ENCODE measurements at places on chromosomes 2 and 18.

DNA sequence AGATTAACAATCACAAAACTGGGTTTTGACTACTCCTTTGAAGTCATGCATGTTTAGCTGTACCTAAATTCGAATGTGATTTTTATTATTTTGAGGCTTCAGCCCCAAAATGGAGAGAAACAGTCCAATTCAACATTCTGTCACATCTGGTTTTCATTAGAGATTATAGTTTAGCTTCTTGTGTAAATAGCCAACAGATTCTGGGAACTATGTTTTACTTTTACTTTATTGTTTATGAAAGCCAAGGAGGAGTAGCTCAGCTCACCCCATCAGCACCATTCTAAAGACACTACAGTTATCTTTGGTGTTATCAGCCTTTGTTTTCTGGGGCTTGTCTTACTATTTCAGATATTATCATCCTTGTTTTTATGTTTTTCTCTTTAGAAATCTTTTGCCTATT is 465.0 kb upstream of the CWC22 start:
- DNase-seq: no peak

DNA sequence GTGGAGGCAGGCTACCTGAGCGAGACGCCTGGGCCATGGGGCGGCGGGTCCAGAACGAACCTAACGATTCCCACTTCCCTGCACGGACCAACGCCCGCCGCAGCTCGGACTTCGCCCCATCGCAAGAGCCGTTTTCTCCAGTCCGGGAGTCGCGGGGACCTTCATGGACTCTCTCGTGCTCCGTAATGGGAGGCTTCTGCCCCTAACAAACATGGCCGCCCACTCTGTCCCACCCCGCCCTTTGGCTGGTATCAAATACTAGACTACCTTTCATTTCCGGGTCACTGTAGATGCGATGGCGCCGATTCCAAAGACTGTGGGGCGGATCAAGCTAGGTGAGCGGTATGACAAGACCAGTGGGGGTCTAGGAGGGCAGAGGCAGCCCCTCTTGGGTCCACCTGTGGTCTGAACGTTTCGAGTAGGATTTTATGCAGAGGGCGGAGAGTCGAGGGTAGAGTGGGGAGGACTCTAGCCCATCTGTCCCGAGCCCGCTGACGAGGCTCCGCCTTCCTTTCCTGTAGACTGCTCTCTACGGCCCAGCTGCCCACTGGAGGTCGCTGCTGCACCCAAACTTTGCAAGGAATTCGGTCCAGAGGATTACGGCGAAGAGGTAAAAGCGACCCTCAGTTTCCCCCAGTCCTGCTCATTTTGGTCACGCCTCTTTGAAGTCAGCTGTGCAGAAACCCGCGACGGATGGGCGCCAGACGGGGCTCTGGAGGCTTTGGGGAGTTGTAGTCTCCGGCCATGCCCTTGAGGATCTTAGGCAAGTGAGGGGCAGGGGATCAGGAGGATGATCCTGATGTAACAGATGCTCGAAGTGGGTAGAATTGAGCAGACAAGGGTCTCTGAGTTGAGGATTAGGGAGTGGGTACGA is at the start of the genes CCDC142 and TTC31:
TSS of gene CCDC142 (minus strand) at position 198 of the 874 bp plus-strand sequence. CDS start at position 37, 161 bp downstream.
TSS of gene TTC31 (plus strand) at position 281 of the 874 bp plus-strand sequence. CDS start at position 296, 15 bp downstream.
- DNase-seq: peak; percentile 90

GRCh38 chr2:157439824-157440186 is 4.1 kb downstream of the CYTIP start:
- DNase-seq: no peak

GRCh38 chr2:232420463-232421188 is 14.0 kb downstream of the ALPG start:
- no peak for DNase-seq

DNA sequence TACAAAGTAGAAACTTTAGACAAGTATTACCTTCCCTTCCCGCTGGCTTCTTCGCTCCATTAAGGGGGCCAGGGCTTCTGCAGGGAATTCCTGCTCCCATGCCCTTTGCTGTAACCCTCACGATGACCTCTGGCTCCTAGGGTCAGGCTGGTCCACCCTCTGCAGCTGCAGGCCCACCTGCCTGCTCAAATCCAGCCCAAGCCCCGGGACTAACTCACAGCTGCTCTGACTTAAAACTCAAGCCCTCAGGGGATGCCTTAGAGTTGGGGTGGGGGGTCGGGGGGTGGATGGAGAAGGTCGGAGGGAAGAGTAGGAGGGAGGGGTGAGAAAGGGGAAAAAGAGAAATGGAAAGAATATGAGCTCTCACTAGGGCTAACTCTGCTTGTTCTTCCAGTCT is 4.9 kb downstream of the IGFBP5 start:
- DNase-seq: no peak

GRCh38 chr2:207423886-207424285 is 105.9 kb upstream of the CREB1 start:
- DNase-seq: peak; percentile 68

DNA sequence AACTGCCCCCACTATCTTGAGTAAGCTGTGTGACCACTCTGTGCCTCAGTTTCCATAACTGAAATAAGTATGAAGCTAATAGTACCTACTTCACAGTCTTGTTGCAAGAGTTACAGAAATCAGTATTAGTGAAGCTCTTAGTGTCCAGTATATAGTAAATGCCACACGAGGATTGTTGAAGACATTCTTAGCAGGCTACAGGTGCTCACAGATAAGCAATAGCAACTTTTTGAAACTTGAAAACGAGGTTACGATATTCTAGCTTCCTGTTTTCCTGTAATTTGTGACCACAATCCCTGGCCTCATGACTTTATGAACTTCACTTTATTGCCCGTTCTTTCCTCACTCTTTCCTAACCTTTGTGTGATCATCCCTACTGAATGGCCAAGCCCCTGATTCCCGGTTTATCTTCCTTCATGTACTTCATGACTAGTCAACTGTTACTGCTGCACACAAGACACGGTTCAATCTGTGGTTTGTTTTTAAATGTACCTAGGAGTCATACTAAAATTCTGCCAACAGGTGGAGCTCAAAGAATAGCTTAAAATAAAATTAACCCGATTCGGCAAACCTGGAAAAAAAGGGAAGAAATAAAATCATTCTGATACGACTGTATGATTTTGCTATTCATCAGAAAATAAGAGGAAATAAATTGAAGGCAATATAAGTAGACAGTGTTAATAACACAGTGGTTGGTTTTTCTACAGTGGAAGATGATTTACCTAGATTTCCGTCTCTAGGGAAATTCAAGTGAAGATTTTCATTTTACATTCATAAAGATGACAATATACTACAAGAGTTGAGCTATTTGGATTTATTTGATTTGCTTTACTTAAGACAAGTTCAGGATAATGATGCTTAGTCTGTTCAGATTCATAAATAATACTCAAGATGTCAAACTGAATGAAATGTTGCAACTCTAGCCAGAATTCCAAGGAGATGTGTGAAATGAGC is 38.1 kb upstream of the STAT1 start:
- no peak for DNase-seq

DNA sequence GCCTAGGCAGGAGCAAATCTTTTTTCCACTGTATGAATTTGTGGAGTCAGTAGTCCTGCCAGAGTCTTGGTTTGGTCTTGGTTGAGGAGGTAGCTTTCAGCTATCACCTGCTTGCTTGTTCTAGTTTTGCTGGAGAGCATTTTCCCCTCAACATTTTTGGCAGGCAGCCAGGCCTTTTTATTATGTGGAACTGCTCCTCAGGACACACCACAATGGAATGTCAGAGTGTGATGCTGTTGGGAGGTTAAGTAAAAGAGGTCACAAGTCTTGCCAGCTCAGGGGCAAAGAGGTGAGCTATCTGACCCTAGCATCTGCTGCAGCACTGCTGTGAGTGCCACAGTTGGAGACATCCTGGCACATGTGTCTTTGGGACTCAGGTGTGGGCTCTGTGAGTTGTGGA is 258.0 kb downstream of the CNTNAP5 start:
- DNase-seq: no peak

DNA sequence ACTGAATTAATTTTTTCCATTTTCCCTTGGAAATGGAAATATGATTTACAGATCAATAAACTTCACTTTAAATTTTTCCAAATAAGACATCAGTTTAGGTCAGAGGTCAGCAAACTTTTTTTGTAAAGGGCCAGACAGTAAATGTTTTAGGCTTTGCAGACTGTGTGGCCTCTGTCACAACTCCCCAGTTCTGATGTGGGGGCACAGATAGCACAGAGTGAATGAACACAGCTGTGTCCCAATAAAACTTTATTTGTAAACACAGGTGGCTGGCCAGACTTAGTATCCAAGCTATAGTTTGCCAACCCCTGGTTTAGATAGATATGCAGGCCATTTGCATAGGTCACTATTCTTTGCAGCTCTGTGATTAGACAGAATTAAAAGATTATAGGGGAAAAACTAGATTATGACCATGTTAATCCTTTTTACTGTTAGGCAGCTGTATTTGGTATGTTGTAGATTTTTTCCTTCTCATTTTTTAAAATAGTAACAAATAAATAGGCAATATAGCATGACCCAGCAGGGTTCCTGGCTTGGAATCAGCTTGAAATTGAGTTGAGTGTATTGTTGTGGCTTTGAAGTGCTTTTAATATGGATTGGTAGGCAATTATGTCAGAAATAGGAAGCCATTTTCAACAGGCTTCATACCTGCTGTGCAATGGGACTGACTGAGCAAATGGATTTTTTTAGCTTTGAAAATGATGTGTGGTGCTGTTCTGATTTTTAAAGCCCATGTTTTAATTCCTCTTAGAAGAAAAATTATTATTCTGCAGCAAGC is 59.7 kb downstream of the WDSUB1 start:
- DNase-seq: no peak

- DNase-seq: no peak
Observed at GRCh38 chr2:8437949-8438400, 243.9 kb upstream of the ID2 start.

- no peak for DNase-seq
Observed at GRCh38 chr2:108632332-108633160, 86.7 kb upstream of the RANBP2 start.

- DNase-seq: no peak
Observed at GRCh38 chr18:62755946-62756345, 40.6 kb downstream of the PHLPP1 start.

DNA sequence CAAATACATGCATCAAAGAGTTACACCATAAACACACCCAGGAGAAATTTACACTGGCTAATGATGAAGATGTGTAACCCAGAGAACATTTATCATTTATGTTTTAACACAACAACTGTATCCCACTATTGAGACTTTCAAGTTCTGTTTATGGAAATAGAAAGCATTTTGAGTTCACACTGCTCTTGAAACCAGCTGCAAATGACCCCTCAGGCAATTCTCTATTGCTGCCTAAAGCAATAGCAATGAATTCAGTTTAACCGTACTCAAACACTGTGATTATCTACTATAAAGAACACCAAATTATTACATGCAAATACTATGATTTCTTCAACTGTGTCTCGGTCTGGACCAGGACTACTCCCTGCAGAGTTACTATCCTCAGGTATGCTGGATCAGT is 452.7 kb upstream of the NRXN1 start:
- DNase-seq: no peak

GRCh38 chr2:88187038-88187676 is 17.0 kb downstream of the THNSL2 start:
- no peak for DNase-seq

DNA sequence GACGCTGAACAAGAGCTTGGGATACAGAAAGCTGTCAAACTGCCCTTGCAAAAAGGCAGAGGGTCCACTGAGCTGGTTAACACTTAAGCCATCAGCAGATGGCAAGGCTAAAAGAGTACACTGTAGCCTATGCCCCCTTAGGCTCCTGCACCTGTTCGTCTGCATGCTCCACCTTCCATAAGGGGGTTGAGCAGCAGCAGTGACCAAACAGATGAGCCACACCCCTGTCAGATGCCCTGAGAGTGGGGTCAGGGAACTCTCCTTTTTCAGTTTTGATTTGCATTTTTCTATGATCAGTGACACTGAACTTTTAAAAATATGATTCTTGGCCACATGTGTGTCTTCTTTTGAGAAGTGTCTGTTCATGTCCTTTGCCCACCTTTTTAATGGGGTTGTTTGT is 402.5 kb upstream of the FAM98A start:
- no peak for DNase-seq

DNA sequence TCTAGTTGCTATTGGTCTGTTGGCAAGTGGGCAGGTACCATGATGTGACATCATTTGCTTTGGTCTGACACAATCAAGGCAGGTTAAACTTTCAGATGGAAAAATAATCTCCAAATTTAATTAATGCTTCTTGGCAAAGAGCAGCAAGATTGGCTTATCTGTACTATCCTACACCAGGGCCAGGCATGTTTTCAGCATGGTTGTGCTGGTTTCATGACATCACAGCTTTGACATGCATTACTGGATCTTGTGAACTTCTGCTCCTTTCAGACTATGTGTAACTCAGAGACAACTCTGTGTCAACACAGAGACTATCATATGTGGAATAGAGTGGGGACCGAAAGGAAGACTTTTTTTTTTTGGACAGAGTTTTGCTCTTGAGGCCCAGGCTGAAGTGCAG is 520.5 kb downstream of the TDRD15 start:
- no peak for DNase-seq

GRCh38 chr2:112640467-112640799 is 5.3 kb upstream of the SLC20A1 start:
- no peak for DNase-seq

- DNase-seq: no peak
Observed at GRCh38 chr2:45736757-45737704, 85.6 kb downstream of the PRKCE start.

- DNase-seq: no peak
Observed at GRCh38 chr18:22026362-22026761, 143.0 kb upstream of the GATA6 start.

DNA sequence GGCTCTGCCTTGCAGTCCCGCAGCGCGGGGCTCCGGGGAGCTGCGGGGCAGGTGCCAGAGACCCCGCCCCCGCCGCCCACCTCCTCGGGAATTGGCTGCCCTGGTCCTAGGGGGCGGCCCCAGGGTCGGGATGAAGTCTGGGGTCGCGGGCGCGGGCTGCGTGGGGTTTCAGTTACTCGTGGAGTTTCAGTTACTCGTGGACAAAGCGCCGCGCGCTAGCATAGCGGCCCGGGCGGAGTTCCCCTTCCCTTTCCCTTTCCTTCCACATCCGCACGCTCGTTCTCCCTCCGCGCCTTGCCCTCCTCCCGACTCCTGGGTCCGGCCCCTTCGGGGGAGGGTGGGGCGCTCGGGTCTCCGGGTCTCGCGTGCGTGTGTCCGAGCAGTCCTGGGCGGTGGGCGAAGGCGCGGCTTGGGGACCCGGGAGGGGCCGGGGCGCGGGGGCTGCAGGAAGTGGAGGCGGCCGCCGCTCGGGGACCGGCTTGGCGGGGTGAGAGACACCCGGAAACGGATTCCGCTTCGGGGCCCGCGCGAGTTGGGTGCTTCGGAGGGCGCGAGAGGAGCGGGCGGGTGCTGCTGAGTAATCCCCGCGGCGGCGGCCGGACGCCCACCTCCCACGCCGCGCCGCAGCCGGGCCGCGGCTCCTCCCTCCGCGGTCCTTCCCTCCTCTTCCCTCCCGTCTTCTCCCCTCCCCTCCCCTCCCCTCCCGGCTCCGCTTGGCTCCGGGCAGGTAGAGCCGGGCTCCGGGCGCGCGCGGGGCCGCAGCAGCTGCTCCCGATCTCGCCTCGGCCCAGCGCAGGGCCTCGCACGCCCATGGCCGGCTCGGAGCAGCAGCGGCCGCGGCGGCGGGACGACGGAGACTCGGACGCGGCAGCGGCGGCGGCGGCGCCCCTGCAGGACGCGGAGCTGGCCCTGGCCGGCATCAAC is at the start of gene TTC39C:
TSS of gene TTC39C (plus strand) at position 693 of the 924 bp plus-strand sequence. CDS start at position 811, 118 bp downstream.
- DNase-seq: peak; percentile 90
